Stimulated activated CD4-positive, alpha-beta T cell treated with anti-CD3 and anti-CD28 coated beads, Interleukin-15, amount 100 ng/mL, for 48 hours (primary cell): ENCODE measurements at places on chromosomes 3 and 15.

DNA sequence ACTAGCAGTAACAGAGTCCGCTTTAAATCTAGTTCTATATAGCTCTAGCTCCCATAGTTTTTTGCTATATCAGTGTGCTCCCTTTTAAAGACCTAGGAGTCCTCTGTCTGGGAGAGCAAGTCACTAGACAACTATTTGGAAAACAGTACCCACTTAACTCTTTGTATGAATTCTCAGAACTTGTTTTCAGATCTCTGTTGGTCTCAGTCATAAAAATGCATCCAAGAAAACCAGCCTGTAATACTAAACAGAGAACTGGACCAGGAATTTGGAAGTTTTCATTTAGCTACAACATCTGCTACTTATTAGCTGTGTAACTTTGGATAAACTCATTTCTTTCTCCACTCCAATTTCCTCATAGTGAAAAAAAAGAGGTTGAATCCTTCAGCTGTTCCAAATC is 56.9 kb upstream of the C3orf49 start:
- DNase-seq, result no peak

DNA sequence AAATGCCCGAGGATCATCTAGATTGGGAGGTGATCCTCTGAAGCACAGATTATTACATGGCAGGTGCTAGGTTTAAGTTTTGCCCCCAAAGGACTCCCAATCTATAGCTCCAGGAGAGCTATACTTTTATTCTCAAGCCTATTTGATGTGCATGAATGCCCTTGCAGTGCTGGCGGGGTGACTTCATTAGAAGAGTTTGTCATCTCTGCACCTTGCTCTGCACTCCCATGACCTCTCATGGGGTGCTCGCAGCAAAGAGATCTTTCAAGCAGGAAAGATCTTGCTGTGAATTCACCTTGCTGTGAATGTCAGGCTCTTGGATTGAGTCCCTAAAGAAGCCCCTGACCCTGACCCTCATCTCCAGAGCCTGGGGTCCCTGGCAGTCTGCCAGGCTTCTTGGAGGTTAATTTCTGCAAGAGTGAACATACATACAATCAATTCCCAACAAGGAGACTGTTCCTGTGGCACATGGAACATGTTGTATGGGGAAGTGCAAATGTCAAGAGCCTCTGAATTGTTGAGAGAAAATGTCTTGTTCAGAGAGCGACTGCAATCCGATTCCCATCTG is 45.9 kb downstream of the FAM43A start:
- DNase-seq, result no peak

DNA sequence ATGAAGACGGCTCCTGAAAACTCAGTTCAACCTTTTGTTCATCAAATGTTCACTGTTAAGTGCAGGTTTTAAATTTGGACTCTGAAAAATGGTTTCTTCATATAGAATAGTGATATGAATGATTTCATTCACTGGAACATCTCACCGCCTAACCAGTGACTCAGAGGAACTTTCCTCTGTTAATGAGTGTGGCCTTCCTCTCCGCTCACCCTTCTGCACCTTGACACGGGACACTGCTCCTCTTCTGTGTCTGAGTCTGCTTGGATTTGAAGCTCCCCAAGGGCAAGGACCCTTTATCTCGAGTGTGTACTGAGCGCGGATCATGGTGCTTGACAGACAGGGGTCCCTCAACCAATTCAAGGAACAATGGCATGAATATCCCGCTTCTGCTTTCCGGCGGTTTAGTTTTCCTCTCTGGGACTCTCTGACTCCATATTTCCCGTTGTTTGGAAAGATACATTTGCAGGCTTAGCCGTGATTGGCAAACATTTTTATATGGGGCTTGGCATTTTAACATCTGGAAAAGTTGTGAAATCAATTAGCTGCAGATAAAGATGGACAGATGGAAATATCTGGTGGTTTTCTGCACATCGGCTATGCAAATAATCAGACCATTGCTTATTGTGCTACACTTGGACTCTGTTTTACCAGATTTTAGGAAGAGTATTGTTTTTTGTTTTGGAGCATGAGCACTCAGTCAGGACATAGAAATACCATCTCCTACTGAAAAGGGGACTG is 20.9 kb downstream of the KBTBD8 start:
- no peak for DNase-seq

DNA sequence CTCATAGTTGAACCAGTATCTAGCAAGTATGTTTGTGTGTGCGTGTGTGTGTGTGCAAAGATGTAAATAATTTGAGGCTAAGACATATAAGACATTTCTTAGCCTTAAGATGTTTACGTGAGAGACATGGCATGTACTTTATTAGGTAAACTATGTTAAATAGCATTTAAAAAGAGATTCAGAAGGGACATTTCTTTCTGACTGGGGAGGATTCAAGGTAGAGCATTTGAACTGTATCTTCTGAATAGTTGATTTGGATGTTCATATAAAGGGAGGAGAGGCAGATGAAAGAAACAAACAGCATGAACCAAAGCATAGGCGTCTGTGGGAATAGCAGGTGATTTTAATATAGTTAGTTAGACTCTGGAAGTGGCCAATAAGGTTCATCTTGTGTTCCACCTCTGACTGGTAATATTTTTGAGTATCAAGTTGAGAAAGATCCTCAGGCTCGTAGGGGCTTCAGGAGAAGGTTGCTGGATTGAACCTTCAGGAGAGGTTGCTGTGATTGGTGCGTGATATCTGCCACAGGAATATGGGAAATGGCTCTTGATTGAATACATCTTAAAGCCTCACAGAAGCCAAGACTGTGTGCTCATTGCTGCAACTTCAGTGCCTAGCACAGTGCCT is 12.6 kb downstream of the NFKBIZ start:
- no peak for DNase-seq

- no peak for DNase-seq
These were observed 307.3 kb upstream of the SATB1 start for GRCh38 chr3:18732474-18732873.

DNA sequence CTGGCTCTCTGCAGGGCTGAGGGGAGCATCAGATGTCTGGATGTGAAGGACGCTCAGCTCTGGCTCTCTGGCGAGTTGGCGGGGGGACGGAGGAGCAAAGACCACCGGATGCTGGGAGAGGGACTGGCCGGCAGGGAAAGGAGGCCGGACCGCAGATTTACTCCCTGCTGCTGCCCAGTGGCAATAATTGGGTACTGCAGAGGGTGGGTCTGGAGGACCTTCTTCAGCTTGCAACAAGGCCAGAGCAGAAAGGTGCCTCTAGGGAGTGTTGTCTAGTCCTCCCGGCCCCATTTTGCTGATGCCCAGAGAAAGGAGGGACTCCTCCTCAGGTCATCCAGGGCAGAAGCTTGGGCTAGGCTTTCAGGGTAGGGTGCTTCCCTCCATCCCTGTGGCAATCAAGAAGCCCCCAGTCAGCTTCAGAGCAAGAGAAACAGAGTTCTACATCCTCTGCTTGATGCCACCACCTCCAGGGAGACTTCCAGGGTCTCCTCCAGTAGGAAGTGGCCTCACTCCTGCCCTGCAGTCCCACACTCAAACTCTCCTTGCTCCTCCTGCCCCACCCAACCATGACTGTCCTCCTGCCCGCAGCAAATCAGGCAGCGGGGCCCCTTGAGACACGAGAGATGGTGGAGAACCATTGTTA is 20.3 kb upstream of the CSPG4 start:
- peak; percentile 39 for DNase-seq

GRCh38 chr15:101056366-101057334 is 137.5 kb downstream of the LRRK1 start:
- no peak for DNase-seq

GRCh38 chr3:38084334-38085310 is 45.6 kb downstream of the DLEC1 start:
- DNase-seq, result no peak

DNA sequence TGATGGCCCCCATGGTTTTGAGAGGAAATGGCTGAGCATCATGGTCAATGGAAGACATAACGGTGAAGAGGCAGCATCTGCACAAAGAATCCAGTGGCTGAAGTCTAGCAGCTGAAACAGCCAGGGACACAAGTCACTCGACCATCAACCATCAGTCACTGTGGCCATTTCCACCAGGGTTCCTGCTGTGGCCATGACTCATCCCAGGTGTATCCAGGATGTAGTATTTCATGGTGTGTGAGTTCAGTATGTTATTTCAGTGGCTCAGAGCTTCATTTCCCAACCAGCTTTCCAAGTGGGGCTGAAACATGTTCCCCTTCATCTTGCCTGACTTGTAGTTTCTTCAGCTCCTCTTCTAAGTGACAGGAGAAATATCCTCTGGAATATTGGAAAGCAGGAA is 47.8 kb upstream of the WNT5A start:
- DNase-seq, result no peak

DNA sequence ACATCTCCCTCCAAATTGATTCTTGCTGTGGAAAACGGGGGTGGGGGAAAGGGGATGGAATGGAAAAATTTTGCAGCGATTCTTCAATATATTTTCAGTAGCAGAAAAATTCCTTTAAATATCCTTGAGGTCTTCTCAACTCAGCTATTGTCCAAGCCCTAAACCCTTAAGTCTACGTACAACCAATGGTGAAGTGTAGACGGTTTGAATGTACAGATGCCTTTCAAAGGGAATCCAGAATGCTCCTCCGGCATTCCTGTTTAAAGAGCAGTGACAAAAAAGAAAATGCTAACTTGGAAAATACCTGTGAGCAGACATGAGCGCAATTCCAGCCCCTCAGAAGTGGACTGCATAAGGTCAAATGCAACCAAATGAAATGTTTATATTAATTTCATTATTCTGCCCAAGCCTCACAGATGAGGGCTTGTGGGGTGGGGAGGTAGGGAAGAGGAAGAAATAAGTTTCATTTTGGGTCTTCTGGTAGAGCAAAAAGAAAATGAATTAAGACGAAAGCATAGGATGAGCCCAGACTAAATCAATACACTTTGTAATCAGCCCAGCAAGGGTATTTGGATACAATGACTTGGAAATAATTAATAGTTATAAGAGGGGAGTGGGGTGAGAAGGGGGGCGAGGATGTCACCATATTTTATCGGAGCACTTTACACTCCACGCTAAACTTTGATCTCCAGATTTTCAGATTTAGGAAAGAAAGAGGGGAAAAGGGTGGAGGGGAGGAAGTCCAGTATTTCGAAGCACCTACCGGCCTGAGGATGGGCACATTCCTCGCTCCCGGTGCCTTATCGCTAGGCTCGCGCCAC is 2.7 kb downstream of the FOXP1 start:
- no peak for DNase-seq

- no peak for DNase-seq
These were observed 35.1 kb upstream of the RPS17 start for GRCh38 chr15:82575335-82575734.

DNA sequence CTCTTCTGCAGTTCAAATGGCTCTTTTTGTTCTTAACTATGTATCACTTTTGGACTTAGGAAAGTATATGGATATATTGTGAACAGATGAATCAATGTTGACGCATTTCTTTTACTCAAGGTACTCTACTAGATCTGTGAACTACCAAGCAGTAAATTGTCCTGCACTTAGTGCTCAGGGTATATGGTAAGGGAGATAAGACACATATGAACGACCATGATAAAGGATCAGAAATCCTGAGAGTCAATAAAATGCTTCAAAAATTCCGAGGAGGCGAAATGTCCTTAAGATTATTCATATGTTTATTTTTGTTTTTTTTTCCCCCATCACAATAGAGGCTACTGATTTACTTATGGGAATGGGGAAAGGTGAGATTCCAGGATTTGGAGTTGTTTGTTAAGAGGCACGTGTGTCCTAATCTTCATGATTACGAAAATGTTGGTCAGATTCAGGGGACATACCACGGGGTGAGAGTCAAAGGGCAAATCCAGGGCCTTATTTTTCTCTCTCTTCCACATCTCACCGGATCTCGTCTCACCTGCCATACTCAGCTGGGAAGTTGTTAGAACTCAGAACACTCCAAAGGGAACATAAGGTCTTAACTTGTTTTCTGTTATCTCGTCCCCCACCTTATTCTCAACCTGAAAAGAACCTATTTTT is 475.1 kb upstream of the TBL1XR1 start:
- DNase-seq, result no peak

GRCh38 chr15:24676431-24676830 is 856 bp downstream of the NPAP1 start:
- DNase-seq, result no peak

GRCh38 chr3:190076136-190076535 is 44.6 kb downstream of the P3H2 start:
- no peak for DNase-seq

DNA sequence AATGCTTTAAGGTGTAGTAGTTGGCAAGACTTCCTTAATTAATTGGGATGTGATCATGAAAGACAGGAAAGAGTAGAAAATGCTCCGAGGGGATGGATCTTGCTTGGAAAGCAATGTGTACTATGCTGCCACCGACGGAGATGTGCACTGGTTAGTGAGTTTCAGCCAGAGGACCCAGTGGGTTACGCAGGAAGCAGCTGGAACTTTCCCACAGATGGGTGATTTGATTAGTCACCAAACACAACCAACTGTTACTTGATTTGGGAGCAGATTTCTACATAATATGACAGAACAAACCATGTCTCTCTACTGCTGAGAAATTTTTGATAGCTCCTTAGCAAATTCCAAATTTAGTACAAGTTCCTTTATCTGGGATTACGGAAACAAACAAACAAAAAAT is 245.4 kb upstream of the MCTP2 start:
- no peak for DNase-seq

- no peak for DNase-seq
These were observed 5.7 kb downstream of the PLCH1 start for GRCh38 chr3:155739154-155739553.

- no peak for DNase-seq
These were observed 60.0 kb downstream of the PIK3CB start for GRCh38 chr3:138774529-138775253.

- no peak for DNase-seq
These were observed 101.8 kb downstream of the TPRA1 start for GRCh38 chr3:127488740-127489139.

DNA sequence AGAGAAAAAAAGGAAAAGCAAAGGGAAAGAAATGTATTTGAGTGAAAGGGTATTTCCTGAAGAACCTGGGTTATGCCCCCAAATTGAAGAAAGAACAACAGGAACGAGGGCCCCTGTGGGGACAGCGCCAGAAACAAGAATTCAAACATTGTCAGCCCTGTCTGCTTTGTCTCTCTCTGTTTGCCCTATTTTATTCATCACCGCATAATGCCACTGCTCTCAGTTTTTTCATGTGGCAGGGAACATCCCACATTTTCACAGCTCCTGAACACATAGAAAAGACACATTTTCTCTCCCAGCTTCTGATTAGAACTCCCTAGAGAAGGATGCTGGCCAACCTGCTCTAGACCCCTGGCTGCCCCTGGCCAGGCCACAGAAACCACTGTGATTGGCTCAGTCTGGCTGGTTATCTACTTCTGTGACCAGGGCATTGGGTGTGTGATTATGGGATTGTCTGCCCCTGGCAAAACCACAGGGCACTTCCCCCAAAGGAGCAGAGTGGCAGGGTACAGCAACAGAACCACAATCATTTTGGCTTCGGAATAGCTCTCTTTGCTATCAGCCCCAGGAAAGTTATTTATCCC is 31.3 kb upstream of the CCDC54 start:
- no peak for DNase-seq
